ENCODE measurements at places on chromosomes 6 and 20.

GRCh38 chr6:120646101-120646500 lies 688.2 kb downstream of the TBC1D32 start:
- no peaks in the 10 kb centered on the region for H3K4me1 ChIP-seq
- no peaks in the 10 kb centered on the region for H3K36me3 ChIP-seq
- H3K4me3 ChIP-seq: no peak overlapping the region
- H3K27ac ChIP-seq: no peak overlapping the region

DNA sequence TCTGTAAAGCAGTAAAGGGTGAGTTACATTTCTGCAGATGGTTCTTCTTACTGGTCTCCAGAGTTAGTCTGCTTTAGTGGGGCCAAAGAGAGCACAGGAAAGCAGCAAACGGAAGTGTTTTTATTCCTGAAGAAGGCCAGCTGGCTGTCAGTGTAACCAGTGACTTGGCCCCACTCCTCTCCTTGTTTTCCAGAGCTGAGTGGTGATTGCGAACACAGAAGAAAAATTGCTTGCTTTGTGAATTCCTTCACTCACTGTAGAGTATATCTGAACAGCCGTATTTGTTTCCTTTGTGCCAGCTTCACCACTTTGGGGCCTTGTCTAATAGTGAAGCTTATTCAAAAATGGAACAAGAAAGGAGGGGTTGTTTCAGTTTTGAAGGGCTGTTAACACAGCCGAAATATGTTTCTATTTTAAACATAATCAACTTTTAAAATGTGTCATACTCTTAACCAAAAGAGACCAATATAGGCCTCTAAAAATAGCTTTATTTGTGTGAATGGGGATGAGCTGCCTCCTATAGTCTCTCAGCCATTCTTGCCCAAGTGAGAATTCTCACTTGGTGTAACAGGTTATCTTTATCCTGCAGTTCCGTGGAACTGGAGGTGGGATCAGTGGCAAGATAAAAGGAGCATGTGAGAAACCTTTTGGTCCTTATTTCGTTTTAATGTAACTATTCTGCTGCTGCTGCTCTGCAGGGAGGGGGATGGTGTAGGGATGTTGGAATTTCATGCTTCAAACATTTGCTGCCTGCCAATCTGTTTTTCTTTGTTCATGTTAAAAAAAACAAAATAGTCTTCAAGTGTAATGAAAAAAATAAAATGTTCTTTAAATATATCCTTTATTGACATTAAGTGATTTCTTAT lies 37.8 kb downstream of the ZC2HC1B start:
- no peaks in the 10 kb centered on the region for H3K4me1 ChIP-seq
- H3K27ac ChIP-seq: peak overlapping the region; percentile 44
- H3K36me3 ChIP-seq: no peaks in the 10 kb centered on the region
- no peak for DNase-seq
- no peak overlapping the region for H3K4me3 ChIP-seq

- H3K4me3 ChIP-seq: peak overlapping the region; percentile 100
- no peaks in the 10 kb centered on the region for H3K27me3 ChIP-seq
- H3K4me1 ChIP-seq: peaks cover 23% of the 10 kb centered on the region
These were observed 589 bp upstream of the PDCD2 start for GRCh38 chr6:170584954-170585498.

- H3K27me3 ChIP-seq: no peaks in the 10 kb centered on the region
- H3K4me3 ChIP-seq: peak overlapping the region; percentile 16
- no peaks in the 10 kb centered on the region for H3K36me3 ChIP-seq
- H3K27ac ChIP-seq: peak overlapping the region; percentile 91
- peaks cover 46% of the 10 kb centered on the region for H3K4me1 ChIP-seq
These were observed 92.9 kb upstream of the SHLD1 start for GRCh38 chr20:5657190-5657875.

DNA sequence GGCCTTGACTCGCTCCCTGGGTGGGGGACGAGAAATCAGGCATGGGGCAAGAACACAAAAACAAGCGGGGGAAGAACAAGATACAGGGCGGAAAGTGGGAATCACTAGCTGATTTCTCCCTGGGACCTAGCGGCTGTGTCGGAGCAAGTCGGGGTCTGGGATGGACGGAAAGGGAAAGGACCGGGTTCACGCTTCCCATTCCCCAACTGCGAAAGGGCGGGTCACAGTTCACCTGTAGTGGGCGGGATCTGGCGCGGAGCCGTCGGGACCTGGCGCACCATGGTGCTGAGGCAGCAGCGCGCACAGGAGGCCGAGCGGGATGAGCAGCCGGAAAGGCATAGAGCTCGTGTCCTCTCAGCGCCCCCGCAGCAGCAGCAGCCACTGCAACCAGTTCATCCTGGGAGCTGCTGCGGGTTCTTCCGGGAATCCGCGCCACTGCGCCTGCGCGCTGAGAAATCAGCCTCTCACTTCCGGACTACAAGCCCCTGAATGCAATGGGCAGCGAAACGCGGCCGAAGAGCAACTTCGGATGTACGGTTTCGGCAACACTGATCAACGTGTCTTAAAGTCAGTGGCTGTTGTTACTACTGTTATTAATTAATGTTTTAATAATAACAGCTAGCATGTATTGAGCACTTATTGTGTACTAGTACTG lies at the start of gene EDEM2:
EDEM2 (minus strand) TSS at position 417 of the 655 bp plus-strand sequence; CDS start at position 339, 78 bp downstream.
- H3K27me3 ChIP-seq: no peaks in the 10 kb centered on the region
- H3K27ac ChIP-seq: peak within 1 kb of the TSS; percentile 97
- peaks cover 4% of the 10 kb centered on the region for H3K36me3 ChIP-seq
- H3K4me3 ChIP-seq: peak within 1 kb of the TSS; percentile 93
- peaks cover 25% of the 10 kb centered on the region for H3K4me1 ChIP-seq

- no peaks in the 10 kb centered on the region for H3K36me3 ChIP-seq
- H3K4me1 ChIP-seq: peaks cover 15% of the 10 kb centered on the region
- peak overlapping the region; percentile 96 for H3K27ac ChIP-seq
- peak overlapping the region; percentile 91 for H3K4me3 ChIP-seq
- peaks cover 4% of the 10 kb centered on the region for H3K27me3 ChIP-seq
These were observed 858 bp downstream of the TP53INP2 start for GRCh38 chr20:34705008-34705396.

DNA sequence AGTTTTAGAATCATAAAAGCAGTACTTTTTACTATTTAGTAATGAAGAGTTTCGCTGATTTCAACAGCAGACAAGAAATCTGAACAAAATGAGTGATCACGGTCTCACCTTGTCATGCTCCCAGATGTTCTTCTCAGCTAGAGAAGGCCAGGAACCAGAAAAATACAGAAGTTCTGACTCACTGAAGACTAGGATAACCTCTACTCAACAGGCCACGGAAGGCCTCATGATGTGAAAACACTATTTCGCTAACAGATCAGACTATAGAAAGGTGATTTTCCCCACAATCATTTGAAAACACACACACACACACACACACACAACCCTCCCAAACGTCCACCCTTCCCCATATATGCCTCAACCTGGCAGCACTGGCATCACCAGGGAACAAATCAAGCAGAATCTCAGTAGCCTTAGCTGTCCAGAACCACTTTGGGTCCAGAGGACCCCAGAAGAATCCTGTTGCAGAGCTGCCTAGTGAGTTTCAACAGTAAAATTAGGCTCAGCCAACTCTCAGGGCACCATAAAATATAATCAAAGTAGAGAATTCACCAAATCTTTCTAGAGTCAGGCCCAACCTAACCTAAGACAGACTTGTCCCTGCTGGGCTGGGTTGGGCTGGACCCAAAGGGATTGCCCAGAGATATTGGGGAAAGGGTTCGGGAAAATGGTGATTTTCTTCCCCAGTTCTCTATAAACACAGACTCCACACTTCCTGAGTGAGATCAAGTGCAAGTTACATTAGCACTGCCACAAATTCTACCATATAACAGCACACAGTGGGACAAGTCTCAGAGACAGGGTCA lies 7.9 kb downstream of the EXOC2 start:
- no peak for DNase-seq
- peaks cover 16% of the 10 kb centered on the region for H3K27me3 ChIP-seq
- H3K4me3 ChIP-seq: no peak overlapping the region
- no peak overlapping the region for H3K27ac ChIP-seq
- no peaks in the 10 kb centered on the region for H3K36me3 ChIP-seq

- peak overlapping the region; percentile 76 for H3K27ac ChIP-seq
- H3K4me3 ChIP-seq: no peak overlapping the region
- peaks cover 16% of the 10 kb centered on the region for H3K4me1 ChIP-seq
These were observed 747 bp upstream of the TXNDC5 start for GRCh38 chr6:7911345-7911725.

- no peak for DNase-seq
- peak overlapping the region; percentile 83 for H3K27ac ChIP-seq
- no peaks in the 10 kb centered on the region for H3K27me3 ChIP-seq
- H3K4me1 ChIP-seq: peaks cover 20% of the 10 kb centered on the region
These were observed 38.5 kb downstream of the PANK2 start for GRCh38 chr20:3927486-3928291.

GRCh38 chr6:14309951-14310445 lies 192.4 kb downstream of the CD83 start:
- H3K27ac ChIP-seq: no peak overlapping the region
- no peak overlapping the region for H3K4me3 ChIP-seq
- peaks cover 16% of the 10 kb centered on the region for H3K27me3 ChIP-seq

GRCh38 chr6:167915139-167915538 lies 82.3 kb upstream of the KIF25 start:
- no peak overlapping the region for H3K4me3 ChIP-seq
- peaks cover 12% of the 10 kb centered on the region for H3K4me1 ChIP-seq
- no peak for DNase-seq
- H3K36me3 ChIP-seq: peaks cover 48% of the 10 kb centered on the region

GRCh38 chr6:41659935-41660334 lies 21.7 kb downstream of the MDFI start:
- no peaks in the 10 kb centered on the region for H3K36me3 ChIP-seq
- no peak for DNase-seq
- H3K4me3 ChIP-seq: no peak overlapping the region

- H3K36me3 ChIP-seq: no peaks in the 10 kb centered on the region
- H3K27me3 ChIP-seq: peaks cover 33% of the 10 kb centered on the region
- no peaks in the 10 kb centered on the region for H3K4me1 ChIP-seq
- H3K27ac ChIP-seq: no peak overlapping the region
These were observed 19.2 kb downstream of the PRND start for GRCh38 chr20:4740774-4741431.

- H3K27me3 ChIP-seq: no peaks in the 10 kb centered on the region
- peaks cover 65% of the 10 kb centered on the region for H3K4me1 ChIP-seq
- no peak for DNase-seq
- H3K36me3 ChIP-seq: peaks cover 13% of the 10 kb centered on the region
- no peak overlapping the region for H3K27ac ChIP-seq
- no peak overlapping the region for H3K4me3 ChIP-seq
These were observed 15.4 kb downstream of the SYNJ2 start for GRCh38 chr6:157996918-157997702.

GRCh38 chr20:25281541-25281991 lies 33.7 kb downstream of the PYGB start:
- no peak overlapping the region for H3K4me3 ChIP-seq
- DNase-seq: no peak
- H3K36me3 ChIP-seq: peaks cover 33% of the 10 kb centered on the region
- H3K27ac ChIP-seq: no peak overlapping the region
- H3K27me3 ChIP-seq: no peaks in the 10 kb centered on the region

DNA sequence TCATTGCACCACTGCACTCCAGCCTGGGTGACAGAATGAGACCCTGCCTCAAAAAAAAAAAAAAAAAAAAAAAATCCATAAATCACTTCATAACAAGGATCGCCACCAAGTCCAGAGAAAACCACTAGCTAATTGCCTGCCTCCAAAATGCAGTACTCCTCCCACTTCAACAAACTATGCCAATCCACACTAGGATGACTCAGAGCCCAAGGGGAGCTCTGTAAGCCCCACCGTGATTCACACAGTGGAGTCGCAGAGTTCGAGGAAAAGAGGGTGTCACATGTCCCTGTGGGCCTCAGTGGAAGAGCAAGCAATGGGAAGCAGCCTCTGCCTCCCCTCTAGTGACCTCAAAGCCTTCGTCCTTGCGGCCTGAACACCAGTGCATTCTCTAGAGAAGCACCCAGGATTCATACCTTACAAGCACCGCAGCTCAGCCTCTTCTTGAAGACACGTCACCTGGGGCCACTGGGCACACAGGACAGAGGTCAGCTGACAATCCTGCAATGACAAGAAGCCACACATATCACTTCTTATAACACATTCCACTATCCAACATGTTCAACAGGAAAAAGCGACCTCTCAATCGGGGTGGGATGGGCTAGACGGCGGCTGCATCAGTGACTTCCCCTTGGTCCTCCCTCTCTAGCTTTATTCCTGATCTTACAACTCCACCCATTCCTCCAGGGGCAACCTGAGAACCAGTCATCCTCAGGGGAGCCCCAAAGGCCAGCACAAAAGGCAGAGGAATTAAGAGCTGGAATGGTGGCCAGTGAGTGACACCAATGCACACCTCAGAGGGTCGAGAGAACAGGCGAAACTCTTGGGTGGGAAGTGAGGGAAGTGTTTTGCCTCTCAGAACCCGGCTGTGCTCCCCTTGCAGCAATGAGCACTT lies 8.9 kb downstream of the SNHG17 start:
- H3K27me3 ChIP-seq: no peaks in the 10 kb centered on the region
- H3K27ac ChIP-seq: no peak overlapping the region
- peaks cover 4% of the 10 kb centered on the region for H3K4me1 ChIP-seq

DNA sequence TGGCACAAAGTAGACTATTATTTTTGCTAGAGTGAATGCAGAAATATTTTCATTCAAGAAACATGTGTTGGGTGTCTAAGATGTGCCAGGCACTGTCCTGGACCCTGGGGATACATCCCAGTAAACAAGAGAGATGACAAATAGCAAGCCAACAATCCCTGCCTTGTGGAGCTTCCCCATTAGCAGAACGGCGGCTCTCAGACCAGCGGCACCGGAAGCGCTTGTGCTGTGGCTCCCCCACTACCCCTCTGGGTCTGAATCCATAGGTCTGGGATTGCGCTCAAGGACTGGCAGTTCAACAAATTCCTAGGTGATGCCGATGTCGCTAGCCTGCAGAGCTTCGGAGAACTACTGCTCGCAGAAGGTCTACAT lies 98.5 kb upstream of the AGPAT4 start:
- no peak for DNase-seq
- no peaks in the 10 kb centered on the region for H3K4me1 ChIP-seq
- no peaks in the 10 kb centered on the region for H3K27me3 ChIP-seq
- no peaks in the 10 kb centered on the region for H3K36me3 ChIP-seq
- no peak overlapping the region for H3K4me3 ChIP-seq

GRCh38 chr6:11999246-11999645 lies 12.9 kb upstream of the HIVEP1 start:
- H3K4me1 ChIP-seq: peaks cover 16% of the 10 kb centered on the region
- H3K4me3 ChIP-seq: no peak overlapping the region
- no peak for DNase-seq
- no peak overlapping the region for H3K27ac ChIP-seq

DNA sequence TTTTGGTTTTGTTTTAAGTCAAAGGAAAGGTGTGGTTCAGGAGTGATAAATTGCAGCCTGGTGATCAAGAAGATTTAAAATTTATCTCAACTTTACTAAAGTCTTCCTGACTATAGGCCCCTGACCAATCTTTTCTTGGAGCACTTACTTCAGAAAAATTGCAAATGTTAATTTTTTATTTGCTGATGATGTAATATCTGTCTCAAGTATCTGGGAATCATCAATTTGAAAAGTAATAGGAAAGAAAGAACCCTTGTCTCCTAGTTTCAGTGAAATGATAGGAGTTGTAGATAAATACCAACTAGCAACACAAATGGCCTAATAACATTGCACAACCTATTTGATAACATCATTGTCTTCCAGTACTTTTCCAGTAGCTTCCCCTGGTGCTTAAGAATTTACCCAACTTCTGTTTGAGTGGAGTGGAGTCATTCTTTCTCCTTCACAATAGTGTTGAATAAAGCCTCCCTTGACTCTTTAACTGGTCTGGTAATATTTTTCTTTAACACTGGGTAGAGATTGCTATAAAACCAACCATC lies 648.3 kb upstream of the ADGRB3 start:
- no peak overlapping the region for H3K27ac ChIP-seq
- DNase-seq: no peak
- no peaks in the 10 kb centered on the region for H3K4me1 ChIP-seq
- H3K27me3 ChIP-seq: no peaks in the 10 kb centered on the region
- H3K36me3 ChIP-seq: no peaks in the 10 kb centered on the region

- H3K4me1 ChIP-seq: peaks cover 34% of the 10 kb centered on the region
- DNase-seq: no peak
- peak overlapping the region; percentile 93 for H3K4me3 ChIP-seq
- H3K27ac ChIP-seq: peak overlapping the region; percentile 88
These were observed 435 bp downstream of the ZSWIM3 start for GRCh38 chr20:45857882-45858216.

All from mesothelial cell of epicardium (in vitro differentiated cells).